ENCODE measurements at places on chromosomes 11 and 22.

DNA sequence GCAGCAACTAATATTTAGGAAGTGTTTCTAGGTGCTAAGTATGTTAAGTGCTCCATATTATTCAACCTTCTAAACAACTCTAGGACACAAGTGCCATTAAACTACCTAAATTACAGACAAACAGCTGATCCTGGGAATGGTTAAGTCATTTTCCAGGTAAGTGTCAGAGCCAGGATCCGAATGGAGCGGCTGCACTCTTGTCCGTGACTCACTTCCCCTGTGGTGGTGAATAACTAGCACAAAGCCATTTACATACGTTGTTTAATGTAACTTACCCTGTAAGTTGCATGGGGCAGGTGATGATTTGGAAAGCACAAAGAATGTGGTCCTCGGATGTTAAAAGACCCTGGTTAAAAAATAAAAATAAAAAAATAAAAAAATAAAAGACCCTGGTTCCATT lies 8.8 kb upstream of the PRG2 start:
- no peak for DNase-seq

DNA sequence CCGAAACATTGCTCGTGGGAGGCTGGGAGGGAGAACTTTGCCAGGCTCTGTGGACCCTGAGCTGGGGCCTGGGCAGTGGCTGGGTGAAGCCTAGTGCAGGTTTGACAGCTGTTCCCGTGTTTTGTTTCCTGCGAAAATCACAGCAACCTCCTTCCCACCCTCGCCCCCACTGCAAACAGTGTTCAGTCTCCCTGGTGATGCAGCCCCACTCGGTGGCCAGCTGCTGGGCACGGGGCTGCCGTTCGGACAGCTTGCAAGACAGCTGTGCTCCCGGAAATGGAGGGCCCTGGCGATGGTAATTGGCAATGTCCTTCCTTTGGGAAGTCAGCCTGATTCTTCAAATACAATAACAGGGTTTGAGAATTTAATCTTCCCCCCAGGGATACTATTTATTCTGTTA lies 10.4 kb upstream of the GAL start:
- DNase-seq: no peak

DNA sequence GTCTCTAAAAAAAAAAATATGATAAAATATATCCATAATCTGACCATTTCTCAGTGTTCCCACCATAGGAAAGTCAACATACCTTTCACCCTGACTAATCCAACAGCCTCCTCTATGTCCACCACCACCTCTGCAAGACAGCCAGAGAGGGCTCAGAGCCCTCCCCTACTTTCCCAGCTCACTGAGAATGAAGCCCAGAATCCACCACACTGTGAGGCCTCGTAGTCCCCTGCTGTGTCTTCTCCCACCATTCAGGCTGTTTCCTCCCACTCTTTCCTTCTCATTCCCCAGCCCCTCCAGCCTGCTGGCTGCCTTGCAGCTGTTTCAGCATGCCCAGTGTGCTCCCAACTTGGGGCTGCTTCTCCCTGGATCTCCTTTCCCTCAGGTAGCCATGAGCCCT lies 27.0 kb downstream of the SGSM3 start:
- DNase-seq: no peak

DNA sequence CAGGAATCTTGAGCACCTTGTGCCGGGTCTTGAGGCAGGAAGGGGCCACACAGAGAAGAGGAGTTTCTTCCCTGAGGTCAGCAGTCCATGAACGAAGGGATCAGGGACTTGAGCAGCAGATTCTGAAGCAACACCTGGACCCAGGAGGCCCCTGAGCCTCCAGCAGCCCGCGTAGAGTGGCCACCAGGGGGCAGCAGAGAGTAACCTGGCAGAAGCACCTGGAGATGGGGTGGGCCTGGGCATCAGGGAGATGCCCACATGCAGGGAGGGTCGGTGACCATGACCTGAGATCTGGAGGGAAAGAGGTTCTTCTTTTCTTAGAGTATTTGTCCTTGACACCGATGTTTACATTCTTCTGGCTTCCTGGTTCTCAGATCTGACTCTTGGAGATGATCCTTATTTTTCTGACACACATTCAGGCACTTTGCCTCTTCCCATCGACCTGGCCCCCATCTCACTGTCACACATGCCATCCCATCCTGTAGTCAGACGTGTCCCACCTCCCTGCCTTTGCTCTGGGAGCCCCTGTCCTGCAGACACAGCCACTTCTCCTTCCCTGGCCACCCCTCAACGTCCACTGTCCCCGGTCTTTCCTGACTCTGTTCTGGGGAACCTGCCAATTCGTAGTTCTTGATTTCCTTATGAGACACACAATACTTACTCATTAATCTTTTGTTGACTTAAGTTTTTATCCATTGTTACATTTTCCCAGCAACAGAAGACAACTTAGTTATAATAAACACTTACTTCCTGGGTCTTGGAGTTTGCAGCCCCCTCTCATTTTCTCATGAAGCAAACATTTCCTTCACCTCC lies 66.5 kb downstream of the GGTLC2 start:
- DNase-seq: peak; percentile 53

- no peak for DNase-seq
Measured at GRCh38 chr11:111417011-111417765, 38.1 kb upstream of the POU2AF1 start.

DNA sequence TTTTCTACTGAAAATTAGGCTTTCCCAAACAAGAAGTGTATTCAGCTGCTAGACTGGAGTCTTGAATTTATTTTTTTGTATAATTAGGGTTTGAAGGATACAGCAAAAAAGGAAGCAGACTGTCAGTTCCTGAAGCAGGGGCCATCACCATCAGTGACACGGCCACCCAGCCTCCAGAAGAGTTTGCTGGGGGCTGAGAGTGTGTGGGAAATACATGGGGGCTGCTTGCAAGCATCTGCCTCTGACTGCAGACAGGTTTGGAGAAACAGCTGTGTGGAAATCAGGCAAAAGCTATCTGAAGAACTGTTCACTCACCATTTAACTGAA lies 23.0 kb downstream of the FZD4 start:
- no peak for DNase-seq

DNA sequence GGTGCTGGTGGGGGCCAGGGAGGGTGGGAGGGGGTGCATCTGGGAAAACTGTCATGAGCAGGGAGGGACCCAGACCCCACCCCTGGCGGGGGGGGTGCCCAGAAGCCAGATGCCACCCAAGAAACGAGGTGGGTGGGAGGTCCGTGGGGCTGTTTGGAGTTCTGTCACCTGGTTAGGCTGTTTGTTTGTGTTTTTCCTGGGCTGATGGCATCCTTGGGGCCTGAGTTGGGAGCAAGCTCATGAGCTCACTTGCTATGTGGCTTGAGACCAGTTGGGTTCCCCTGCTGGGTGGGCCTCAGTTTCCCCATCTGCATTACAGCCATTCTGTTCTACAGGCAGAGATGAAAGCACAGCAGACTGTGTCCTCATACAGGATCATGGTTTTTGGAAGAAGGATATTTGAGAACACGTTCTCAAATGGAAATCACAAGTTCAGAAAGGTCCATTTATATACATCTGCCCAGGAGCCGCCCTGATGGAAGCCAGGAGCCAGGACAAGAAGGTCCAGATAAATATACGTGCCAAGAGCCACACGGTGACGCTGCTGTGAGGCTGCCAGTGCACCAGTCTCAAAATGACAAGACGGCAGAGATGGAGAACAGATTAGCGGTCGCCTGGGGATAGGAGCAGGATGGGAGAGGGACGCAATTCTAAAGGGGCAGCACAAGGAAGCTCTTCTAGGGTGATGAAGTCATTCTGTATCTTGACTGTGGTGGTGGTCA lies 312.9 kb downstream of the MN1 start:
- no peak for DNase-seq

GRCh38 chr11:69947059-69947792 lies 128.0 kb upstream of the FGF3 start:
- DNase-seq: no peak

- no peak for DNase-seq
Measured at GRCh38 chr22:45866126-45866645, 110.8 kb downstream of the WNT7B start.

- no peak for DNase-seq
Measured at GRCh38 chr11:11171285-11171684, 181.8 kb downstream of the CSNK2A3 start.

DNA sequence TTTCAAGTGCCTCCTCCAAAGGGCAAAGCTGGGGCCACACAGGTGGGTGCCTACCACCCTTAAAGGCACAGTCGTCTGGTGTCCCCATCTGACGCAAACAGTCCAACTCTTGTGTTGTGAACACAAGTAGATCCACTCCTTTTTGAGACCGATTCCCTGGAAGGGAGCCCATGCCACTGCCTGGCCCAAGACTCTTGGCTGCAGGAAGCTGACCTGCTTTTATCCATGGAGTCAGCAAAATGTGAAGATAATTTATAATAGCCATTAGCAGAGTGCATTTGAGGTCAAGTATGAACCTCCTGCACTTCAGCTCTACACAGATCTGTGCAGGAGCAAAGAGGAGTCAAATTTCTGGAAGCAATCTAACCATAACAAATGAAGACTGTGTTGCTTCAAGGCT lies 68.5 kb downstream of the ADM start:
- DNase-seq: no peak

DNA sequence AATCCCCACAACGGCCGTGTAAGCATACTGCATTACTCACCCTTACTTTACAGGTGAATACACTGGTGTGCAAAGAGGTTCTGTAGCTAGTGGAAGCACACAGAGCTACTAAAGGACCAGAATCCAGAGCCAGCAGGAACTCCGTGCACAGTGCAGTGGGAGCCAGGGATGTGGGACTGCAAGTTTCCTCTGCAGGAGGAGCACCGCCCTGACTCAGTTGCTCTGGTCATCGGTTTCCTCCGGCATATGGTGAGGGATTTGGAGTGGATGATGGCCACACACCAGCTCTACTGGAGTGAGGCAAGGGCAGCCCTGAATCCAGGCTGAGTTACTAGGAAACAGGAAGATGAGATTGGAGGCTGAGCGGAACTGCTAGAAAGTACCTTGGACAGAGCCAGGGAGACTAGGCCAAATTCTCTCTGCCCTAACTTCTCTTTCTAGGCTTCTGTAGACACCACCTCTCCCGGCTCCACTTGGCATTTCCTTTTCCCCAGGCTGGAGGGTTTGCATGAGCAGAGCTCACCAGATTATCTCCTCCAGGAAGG lies 18.2 kb upstream of the C22orf42 start:
- no peak for DNase-seq

- DNase-seq: no peak
Measured at GRCh38 chr11:45886816-45887520, 1.5 kb downstream of the MAPK8IP1 start.

DNA sequence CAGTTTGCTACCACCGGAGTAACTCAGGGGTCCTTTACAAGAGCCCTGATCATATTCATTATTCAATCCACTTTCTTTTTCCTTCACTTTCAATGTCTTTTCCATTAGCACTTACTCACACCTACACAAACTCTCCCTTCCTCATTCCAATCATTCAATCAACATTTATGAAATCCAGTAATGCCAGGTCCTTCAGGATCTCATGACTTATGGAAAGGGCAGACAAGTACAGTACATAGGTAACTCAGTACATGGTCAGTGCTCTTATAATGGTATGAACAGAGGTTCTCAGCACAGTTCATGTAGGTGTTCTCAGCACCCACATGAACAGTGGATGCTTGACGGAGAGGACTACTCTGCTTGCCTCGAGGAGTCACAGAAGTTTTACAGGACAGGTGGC lies 106.6 kb downstream of the USP35 start:
- DNase-seq: no peak

DNA sequence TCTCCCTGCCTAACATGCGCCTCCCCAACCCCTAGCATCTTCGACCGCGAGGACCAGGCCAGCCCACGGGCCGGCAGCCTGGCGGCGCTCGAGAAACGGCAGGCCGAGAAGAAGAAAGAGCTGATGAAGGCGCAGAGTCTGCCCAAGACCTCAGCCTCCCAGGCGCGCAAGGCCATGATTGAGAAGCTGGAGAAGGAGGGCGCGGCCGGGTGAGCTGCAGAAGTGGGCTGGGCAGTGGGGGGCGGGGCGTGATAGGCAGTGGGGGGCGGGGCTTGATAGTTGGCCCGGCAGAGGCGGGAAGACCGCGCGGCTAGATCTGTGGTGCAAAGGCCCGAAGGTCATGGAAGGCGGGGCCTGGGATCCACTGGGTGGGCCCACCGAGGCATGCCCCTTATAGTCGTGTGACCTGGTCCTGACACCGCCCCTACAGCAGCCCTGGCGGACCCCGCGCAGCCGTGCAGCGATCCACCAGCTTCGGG lies 8.7 kb downstream of the SELENOM start:
- DNase-seq: no peak

DNA sequence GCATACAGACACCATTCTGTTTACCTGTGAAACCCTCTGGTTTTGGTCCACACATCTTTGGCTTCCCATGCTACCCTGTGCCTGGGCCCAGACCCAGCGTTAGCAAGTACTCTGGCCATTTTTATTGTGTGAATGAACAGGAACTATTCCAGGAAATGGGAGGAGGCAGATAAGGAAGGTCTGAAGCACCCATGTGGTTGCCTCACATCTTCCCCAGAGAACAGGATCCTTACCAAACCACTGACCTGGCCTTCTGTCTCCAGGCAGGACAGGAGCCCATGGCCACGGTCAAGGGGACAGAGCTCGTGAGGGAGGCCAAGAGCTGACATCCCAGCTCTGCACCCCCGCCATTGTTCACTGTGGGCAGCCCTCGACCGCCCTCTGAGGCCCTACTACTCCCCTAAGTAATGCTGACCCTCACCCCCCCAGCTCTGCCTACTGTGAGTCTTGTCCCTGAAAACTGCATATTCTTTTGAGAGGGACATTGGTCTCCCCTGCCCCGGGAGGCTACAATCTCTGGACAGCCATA lies 97.7 kb upstream of the TP53I11 start:
- DNase-seq: no peak

DNA sequence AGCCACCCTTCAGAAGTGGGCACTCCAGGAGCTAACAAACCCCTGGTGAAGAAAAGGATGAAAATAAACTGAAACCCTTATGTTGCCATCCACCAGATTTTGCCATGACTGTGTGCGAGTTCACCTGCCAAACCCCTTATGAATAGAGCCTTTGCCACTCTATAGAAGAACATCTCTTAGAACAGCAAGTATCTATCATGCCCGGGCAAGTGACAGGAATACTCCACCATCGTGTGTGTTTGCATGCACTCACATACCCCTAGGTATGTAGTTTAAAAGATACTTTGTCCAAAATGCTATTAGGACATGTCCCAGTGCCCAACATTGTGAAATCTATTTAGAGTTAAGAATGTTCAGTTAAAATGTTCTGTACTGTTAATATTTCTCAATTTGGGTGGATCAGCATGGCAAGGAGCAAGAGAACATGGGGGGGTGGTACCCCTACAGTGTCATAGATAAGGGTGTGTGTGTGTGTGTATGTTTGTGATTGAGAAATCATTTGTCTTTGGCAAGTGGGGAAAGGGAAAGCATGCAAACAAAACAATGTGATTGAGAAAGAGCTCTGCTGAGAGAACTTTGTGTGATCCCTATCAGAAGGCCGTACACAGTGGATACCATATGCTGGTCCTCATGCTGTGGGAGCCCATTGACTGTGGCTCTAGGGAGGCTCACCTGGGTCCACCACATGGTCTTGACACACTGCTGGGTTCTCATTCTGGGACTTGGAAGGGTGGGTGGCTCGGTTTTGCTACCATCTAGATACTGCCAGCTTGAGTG lies 94.9 kb downstream of the ZBTB16 start:
- no peak for DNase-seq

- DNase-seq: no peak
Measured at GRCh38 chr11:1425006-1425405, 35.3 kb downstream of the BRSK2 start.

- DNase-seq: no peak
Measured at GRCh38 chr11:31802990-31803812, 7.9 kb downstream of the PAX6 start.

GRCh38 chr11:118435290-118435892 lies 901 bp upstream of the KMT2A start:
- DNase-seq: peak; percentile 38

All from stimulated activated CD4-positive, alpha-beta T cell treated with anti-CD3 and anti-CD28 coated beads, TNF-alpha, amount 100 ng/mL, for 1 hour (primary cell).